Chondrocyte (in vitro differentiated cells): ENCODE measurements at places on chromosomes 11 and 22.

- H3K36me3 ChIP-seq, result peaks cover 12% of the 10 kb centered on the region
- H3K4me1 ChIP-seq, result peaks cover 91% of the 10 kb centered on the region
- H3K4me3 ChIP-seq, result no peak overlapping the region
- H3K27ac ChIP-seq, result peak overlapping the region; percentile 86
- no peaks in the 10 kb centered on the region for H3K27me3 ChIP-seq
Measured at GRCh38 chr11:118615282-118615975, 8.0 kb downstream of the PHLDB1 start.

- H3K36me3 ChIP-seq, result peaks cover 28% of the 10 kb centered on the region
- H3K4me1 ChIP-seq, result no peaks in the 10 kb centered on the region
- H3K4me3 ChIP-seq, result no peak overlapping the region
- H3K27me3 ChIP-seq, result peaks cover 39% of the 10 kb centered on the region
Measured at GRCh38 chr22:44245438-44245837, 64.7 kb downstream of the PARVG start.

DNA sequence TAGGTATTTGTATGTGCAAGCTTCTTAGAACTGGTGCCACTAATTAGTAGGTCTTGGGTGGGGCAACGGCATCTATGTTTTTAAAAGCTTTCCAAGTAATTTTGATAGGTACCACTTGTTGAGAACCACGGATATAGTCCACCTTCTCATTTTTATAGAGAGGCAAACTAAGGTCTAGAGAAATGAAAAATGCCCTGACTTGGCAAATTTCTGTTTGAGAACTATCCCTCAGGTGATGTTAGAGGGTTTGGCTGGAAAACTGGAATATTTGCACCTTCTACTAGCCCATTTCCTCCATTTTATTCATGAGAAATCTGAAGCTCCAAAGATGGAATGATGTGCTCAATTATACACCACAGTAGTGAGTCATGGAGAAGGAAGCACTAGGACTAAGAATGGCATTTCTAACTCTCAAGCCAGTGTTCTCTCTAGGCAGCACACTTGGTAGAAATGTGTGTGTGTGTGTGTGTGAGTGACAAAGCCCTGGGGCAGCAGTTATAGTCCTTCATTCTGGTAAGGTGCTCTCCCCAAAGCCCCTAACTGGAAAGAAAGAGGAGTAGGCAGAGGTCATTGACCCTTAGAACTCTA lies 1.8 kb upstream of the TMEM86A start:
- H3K4me1 ChIP-seq, result peaks cover 19% of the 10 kb centered on the region
- H3K36me3 ChIP-seq, result peaks cover 3% of the 10 kb centered on the region
- H3K27me3 ChIP-seq, result no peaks in the 10 kb centered on the region
- DNase-seq, result no peak

- no peaks in the 10 kb centered on the region for H3K27me3 ChIP-seq
- H3K27ac ChIP-seq, result no peak overlapping the region
- no peak overlapping the region for H3K4me3 ChIP-seq
- no peak for DNase-seq
- H3K4me1 ChIP-seq, result peaks cover 33% of the 10 kb centered on the region
Measured at GRCh38 chr11:75105462-75105925, 8.8 kb upstream of the OR2AT4 start.

DNA sequence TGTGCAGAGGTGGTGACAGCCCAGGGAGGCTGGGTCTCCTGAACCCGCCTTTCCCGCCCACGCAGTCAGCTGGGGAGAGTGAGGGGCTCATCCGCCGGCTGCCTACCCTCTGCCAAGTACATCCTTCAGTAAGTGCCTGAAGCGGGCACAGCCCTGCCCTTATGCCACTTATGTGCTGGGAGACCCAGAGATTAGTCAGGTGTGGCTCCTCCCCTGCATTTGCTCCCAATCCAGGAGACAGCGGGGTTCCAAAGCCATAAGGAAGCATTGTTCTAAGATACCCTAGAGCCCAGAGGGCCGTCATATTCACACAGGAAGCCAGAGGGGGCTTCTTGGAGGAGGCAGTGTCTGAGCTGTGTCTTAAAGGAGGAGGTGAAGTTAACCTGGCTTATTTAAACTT lies 5.8 kb upstream of the PPP6R3 start:
- H3K4me3 ChIP-seq, result no peak overlapping the region
- H3K27ac ChIP-seq, result no peak overlapping the region
- H3K27me3 ChIP-seq, result no peaks in the 10 kb centered on the region
- no peaks in the 10 kb centered on the region for H3K4me1 ChIP-seq
- H3K36me3 ChIP-seq, result peaks cover 3% of the 10 kb centered on the region

DNA sequence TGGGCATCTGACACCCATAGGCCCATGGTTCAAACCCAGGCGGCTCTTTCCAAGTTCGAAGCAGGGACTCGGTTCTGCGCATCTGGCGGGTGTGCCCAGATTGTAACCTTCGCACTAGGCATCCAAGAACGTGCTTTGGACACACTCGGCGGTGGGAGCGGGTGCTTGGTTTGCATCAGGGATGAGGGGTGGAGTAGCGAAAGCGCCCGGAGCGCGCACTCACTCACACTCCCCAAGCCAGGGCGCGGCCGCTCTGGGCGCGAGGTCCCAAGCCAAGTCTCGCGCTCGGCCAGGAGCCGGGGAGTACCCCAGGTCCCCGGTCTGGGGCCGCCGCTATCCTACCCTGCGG lies 243 bp upstream of the SYT9 start:
- H3K4me3 ChIP-seq, result peak overlapping the region; percentile 63
- no peak overlapping the region for H3K27ac ChIP-seq
- DNase-seq, result peak; percentile 71
- peaks cover 49% of the 10 kb centered on the region for H3K27me3 ChIP-seq

DNA sequence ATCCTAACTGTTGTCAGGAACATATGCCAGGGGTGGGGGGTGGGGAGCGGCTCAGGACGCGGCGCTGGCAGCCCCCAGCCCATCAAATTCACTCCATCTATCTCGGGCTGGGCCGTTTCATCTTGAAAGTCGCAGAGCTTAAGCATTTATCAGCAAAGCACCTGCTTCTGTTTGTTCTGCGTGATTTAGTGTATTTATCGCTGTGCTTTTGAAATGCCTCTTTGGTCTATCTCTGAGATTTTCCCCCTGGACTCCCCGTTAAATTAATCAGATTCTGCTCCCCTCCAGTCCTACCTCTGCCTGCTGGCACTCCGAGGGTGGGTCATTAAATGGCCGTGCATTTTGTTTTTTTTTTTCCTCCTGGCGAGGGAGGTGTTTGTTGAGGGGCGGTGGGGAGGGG lies 446.2 kb downstream of the TBC1D22A start:
- H3K4me3 ChIP-seq, result no peak overlapping the region
- peaks cover 1% of the 10 kb centered on the region for H3K36me3 ChIP-seq
- no peaks in the 10 kb centered on the region for H3K4me1 ChIP-seq
- DNase-seq, result no peak
- H3K27me3 ChIP-seq, result peaks cover 3% of the 10 kb centered on the region

DNA sequence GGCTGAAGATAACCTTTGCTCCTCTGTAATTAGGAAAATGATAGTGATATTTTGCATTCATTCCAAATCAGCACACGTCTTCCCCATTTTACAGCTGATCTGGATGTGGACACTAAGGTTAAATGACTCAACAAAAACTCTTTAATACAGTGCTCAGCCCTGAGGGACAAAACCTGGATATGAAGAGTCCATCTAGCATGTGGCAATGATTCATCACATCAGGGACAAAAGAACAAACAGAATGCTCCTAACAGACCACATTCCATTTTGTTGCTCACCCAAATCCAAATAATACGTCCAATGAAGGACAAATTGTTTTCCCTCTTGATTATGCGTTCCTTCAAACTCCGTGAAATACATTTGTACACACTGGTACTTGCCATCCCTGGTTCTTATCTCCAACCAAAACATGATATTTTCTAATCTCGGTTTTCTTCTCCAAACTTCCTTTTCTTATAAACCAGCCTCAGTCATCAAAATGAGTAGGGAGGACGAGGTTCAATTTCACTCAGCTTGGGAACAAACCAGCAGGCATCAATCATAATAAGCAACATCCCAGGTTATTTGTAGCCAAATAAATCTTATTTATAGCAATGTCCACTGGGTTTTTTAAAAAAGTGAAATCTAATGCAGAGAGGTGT lies 53.7 kb upstream of the MTMR2 start:
- H3K4me1 ChIP-seq, result peaks cover 6% of the 10 kb centered on the region
- no peak overlapping the region for H3K4me3 ChIP-seq
- H3K36me3 ChIP-seq, result peaks cover 20% of the 10 kb centered on the region
- no peaks in the 10 kb centered on the region for H3K27me3 ChIP-seq
- no peak overlapping the region for H3K27ac ChIP-seq

- H3K27ac ChIP-seq, result no peak overlapping the region
- H3K4me1 ChIP-seq, result peaks cover 35% of the 10 kb centered on the region
- peaks cover 5% of the 10 kb centered on the region for H3K27me3 ChIP-seq
- no peaks in the 10 kb centered on the region for H3K36me3 ChIP-seq
- DNase-seq, result no peak
Measured at GRCh38 chr11:128902515-128903066, 11.4 kb downstream of the KCNJ5 start.

GRCh38 chr22:19143967-19144400 lies 467 bp downstream of the ESS2 start:
- DNase-seq, result no peak
- H3K36me3 ChIP-seq, result peaks cover 9% of the 10 kb centered on the region
- H3K27me3 ChIP-seq, result peaks cover 10% of the 10 kb centered on the region

GRCh38 chr11:74507582-74507981 lies 14.1 kb upstream of the LIPT2 start:
- no peak overlapping the region for H3K4me3 ChIP-seq
- H3K36me3 ChIP-seq, result no peaks in the 10 kb centered on the region
- H3K4me1 ChIP-seq, result peaks cover 4% of the 10 kb centered on the region
- no peaks in the 10 kb centered on the region for H3K27me3 ChIP-seq
- no peak for DNase-seq

- H3K27ac ChIP-seq, result peak overlapping the region; percentile 99
- DNase-seq, result peak; percentile 97
- no peaks in the 10 kb centered on the region for H3K27me3 ChIP-seq
- peak overlapping the region; percentile 52 for H3K4me3 ChIP-seq
- H3K36me3 ChIP-seq, result peaks cover 41% of the 10 kb centered on the region
- H3K4me1 ChIP-seq, result peaks cover 67% of the 10 kb centered on the region
Measured at GRCh38 chr11:36455658-36456111, 54.4 kb downstream of the TRAF6 start.

- no peaks in the 10 kb centered on the region for H3K36me3 ChIP-seq
- no peak overlapping the region for H3K4me3 ChIP-seq
- H3K4me1 ChIP-seq, result no peaks in the 10 kb centered on the region
- peaks cover 12% of the 10 kb centered on the region for H3K27me3 ChIP-seq
- DNase-seq, result no peak
- H3K27ac ChIP-seq, result no peak overlapping the region
Measured at GRCh38 chr11:117900720-117901440, 24.4 kb upstream of the FXYD6 start.

DNA sequence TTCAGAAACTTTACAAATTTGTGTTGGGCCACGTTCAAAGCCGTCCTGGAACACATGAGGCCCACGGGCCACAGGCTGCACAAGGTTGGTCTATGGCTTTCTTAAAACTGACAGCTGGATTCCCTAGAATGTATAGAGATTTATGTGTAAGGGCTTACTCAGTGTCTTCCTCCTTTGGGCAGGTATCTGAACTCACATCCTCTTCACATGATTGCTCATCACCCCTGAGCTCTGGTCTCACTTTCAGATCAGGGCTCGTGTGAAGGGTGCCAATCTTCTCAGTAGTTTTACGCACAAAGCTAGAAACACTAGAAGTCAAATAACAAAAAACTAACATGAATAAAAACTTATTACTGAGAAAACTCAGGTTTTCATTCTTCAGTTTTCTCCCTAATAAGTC lies 27.1 kb downstream of the HPS5 start:
- H3K27me3 ChIP-seq, result no peaks in the 10 kb centered on the region
- H3K4me3 ChIP-seq, result no peak overlapping the region
- DNase-seq, result no peak
- peaks cover 3% of the 10 kb centered on the region for H3K4me1 ChIP-seq
- peaks cover 53% of the 10 kb centered on the region for H3K36me3 ChIP-seq

DNA sequence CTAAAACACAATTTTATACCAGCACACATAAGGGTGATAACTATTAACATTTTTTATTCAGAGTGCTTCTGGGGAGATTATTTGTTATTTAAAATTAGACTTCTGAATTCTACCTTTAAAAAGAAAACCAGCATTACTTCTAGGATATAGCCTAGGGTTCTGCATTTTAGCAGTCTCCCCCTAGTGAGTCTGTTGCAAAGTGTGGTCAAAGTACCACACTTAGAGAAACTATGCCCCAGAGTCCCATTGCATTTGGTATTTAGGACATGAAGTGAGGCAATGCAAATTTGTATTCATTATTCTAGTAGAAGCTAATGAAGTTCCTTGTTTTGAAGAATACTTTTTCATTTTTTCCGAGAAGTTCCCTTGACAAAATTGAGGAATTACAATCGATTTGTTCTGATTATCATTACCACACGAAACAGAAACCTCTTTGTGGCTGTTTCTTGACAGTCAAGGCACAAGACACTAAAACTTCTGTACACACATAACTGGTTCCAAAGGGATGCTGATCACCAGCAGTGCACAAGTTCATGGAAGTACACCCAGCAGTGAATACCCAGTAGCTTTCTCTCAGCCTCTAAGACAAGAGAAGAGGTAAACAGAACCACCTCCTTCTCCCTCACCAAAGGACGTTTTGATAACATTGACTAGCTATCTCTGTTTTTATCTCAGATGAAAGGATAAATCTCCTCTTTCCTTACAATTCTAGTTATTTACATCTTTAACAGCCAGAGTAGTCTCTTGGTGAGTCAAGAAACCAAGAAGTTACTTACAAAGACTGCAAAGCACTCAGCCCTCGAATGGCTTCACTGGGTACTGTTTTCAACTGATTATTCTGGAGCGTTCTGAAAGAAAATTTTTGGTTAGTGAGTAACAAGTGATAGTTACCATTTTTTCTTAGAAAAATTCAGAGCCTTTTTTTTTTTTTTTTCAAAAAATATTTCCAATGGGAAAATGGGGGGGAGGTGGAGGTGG lies 27.6 kb upstream of the CCDC34 start:
- H3K4me1 ChIP-seq, result peaks cover 71% of the 10 kb centered on the region
- no peaks in the 10 kb centered on the region for H3K27me3 ChIP-seq

DNA sequence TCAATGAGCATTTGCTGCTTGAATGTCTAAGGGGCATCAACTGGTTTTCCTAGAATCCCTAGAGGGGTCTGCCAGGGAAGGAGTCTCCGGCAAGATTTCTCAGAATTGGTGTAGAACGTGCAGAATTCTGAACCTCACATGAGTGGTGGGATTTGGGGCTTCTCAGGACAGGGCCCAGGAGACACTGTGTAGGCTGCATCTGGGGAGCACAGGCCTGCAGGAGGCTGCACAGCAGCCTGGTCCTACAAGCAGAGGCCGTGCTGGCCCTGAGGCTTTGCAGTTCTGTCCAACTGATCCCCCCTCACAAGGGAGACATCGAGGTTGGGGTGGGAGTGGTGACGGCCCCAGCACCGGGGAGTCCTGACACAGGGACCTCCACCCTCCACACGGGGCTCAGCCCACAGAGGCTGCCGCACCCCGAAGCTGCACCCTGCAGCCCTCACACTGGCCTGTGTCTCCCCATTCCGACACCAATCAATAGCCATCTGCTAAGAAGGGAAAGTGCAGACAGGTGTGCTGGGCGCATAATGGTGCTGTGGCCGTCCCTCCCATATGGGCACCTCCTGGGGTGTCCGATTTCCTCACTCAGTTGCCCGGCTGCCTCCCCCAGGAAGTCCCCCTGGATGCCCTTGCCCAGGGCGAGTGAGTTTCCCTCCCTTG lies 688.1 kb downstream of the BRD1 start:
- DNase-seq, result no peak
- no peak overlapping the region for H3K4me3 ChIP-seq
- no peak overlapping the region for H3K27ac ChIP-seq
- H3K4me1 ChIP-seq, result no peaks in the 10 kb centered on the region
- H3K27me3 ChIP-seq, result peaks cover 13% of the 10 kb centered on the region

- DNase-seq, result no peak
- H3K4me1 ChIP-seq, result no peaks in the 10 kb centered on the region
- H3K4me3 ChIP-seq, result no peak overlapping the region
- no peak overlapping the region for H3K27ac ChIP-seq
- no peaks in the 10 kb centered on the region for H3K36me3 ChIP-seq
Measured at GRCh38 chr11:113304916-113305315, 9.5 kb upstream of the TTC12 start.
